Pancreas (tissue), 10 donors: ENCODE measurements at places on chromosomes 11 and 22.

DNA sequence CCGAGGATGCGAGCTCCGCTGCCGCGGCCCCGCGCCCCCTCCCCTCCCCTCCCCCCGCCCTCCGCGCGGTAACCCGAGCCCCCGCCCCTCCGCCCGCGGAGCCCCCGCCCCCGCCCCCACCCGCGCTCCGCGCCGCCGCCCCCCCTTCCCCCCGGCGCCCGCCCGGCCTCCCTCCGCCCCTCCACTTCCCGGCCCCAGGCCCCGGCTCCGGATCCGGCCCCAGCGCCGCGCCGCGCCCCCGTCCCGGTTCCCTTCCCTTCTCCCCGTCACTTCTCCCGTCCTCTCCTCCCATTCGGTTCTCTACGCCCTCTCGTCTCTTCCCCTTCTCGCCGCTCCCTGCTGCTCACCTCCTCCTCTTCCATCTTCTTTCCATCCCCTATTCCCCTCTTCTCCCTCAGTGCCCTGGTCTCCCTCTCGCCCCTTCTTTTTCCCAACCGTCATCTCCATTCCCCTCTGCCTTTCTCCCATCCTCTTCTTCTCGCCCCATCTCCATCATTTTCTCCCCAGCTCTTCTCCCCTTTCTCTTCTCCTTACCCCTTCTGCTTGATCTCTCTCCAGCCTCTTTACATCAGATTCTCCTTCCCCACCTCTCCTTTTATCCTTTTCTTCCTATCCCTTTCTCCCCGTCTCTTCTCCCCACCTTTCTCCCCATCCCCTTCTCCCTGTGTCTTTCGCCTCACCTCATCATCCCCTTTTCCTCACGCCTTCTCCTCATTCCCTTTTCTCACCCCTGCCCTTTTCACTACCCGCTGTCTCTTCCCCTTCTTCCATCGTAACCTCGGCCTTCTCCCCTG is at the start of gene DCHS1:
Gene DCHS1 (minus strand): TSS at position 20 of the 794 bp plus-strand sequence. CDS start 14,196 bp downstream, outside the sequence.
- no peak for DNase-seq

DNA sequence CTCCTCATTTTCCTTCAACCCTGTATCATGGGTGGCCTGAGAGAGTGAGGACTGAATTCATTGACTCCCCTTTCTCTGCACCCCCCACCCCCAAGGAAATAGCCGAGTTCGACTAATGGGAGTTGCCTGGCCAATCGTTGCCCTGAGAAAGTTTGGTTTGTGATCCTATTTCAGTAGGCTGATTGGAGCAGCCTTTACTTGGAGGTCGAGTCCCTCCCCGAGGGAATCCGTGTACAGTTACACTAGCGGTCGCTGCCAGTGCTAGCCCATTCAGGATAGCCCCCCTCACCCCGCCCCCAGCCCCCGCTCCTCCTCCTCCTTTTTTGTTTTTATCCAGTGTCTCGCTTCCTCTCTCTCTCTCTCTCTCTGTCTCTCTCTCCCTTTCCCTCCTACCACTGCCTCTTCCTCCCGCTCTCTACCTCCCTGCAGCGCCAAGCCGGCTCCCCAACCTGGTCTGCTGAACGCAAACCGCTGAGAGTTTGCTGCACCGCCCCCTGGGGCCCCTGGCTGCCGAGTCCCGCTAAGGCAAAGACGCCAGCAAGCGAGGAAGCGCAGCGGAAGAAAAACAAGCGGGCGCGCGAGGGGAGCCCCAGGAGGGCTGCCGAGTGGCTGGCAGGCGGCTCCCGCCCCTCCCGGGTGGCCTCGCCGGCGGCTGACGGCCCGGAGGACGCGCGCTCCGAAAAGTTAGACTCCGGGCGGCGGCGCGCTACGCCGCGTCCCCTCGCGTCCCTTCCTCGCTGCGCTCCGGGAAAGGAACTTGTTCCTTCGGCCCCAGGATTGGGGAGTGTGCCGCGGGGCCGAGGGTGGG is at the start of gene GRAMD1B:
Gene GRAMD1B (plus strand): TSS at position 357 of the 808 bp plus-strand sequence. CDS start 524 bp downstream, outside the sequence.
- no peak for DNase-seq

DNA sequence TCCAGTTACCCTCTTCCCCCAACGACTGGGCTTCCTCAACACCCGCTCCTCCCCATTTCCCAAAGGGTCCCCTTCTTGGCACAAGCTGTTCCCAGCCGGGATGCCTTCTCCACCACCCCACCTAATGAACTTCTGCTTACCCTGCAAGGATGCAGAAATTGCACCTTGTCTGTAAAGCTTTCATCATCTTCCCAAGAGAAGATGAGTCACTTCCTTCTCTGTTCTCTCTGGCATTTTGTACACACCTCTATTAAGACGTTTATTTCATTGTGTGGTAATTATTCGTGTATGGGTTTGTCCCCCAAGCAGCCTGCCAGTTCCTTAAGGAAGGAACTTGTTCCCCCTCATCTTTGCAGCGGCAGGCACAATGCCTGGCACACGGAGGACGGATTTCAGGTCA is 351.1 kb downstream of the CADM1 start:
- no peak for DNase-seq

GRCh38 chr22:17284888-17285287 is 65.7 kb upstream of the ADA2 start:
- no peak for DNase-seq

DNA sequence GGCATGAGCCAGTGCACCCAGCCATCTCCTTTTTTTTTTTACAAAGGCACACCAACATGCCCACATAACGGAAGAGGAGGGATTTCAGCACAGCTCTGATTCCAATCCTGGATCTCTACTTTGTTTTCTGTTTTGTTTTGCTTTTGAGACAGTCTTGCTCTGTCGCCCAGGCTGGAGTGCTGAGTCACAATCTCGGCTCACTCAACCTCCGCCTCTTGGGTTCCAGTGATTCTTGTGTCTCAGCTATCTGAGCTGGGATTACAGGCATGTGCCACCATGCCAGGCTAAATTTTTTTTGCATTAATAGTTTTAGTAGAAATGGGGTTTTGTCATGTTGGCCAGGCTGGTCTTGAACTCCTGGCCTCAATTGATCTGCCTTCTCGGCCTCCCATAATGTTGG is 28.1 kb downstream of the VSTM5 start:
- DNase-seq: no peak

GRCh38 chr11:123357353-123357989 is 72.6 kb upstream of the GRAMD1B start:
- DNase-seq: no peak

- DNase-seq: no peak
Observed at GRCh38 chr22:21762712-21763581, 27.4 kb upstream of the YPEL1 start.

DNA sequence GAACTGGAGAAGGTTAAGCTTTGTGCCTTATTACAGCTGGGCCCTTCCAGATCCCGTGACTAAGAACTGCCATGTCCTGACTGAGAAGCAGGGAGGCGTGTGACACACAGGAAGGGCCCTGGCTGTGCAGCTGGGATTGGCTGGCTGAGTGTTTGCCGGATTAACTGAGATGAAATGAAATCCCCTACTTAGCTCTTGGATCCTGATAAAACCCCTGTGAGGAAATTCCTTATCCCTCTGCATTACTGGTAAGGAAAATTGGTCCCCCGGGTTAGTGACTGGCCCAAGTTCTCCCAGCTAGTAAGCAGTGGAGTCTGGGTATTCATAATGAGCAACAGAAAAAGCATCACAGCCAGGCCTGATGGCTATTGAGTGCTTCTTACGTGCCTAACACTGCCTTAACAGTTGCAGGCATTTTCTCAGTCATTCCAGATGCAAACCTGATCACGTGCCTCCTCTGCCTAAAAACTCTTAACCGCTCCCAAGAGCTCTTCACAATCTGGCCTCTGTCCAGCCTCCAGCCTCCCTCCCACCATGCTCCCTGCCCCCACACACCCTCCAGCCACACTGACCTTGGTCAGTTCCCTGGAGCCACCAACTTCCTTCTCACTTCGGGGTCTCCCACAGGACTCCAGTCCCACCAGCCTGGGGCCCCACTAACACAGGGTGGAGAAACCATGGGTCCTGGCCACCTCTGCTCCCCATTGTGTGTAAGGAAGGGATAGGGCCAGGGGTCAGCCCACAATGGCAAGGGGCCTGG is 37.8 kb downstream of the ARRB1 start:
- no peak for DNase-seq

DNA sequence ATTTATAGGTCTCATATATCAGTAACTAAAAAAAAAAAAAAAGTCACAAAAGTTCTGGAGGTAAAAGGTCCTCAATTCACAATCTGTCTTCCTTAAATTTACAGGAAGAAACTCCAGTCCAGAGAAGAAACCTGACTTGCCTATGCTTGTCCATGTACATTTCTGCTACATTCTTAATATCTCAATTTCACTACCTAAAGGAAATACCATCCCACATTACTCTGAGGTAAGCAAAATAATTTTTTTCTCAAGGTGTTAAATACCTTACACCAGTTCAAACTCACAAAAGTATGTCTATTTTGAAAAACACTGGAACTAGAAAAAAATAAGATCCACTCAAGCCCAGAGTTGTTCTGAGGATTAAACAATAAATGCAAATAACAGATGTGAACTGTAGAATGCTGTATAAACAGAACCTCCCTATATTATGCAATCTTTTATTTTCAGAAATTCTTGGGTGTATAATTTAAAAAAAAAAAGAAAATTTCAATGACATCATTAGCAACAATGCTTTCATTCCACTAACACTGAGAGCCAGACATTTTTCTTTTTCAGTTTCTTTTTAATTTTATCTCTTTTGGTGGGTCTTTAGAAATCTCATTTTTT is 49.9 kb upstream of the GDPD4 start:
- no peak for DNase-seq

- no peak for DNase-seq
Observed at GRCh38 chr11:29435421-29435820, 581.4 kb downstream of the KCNA4 start.

DNA sequence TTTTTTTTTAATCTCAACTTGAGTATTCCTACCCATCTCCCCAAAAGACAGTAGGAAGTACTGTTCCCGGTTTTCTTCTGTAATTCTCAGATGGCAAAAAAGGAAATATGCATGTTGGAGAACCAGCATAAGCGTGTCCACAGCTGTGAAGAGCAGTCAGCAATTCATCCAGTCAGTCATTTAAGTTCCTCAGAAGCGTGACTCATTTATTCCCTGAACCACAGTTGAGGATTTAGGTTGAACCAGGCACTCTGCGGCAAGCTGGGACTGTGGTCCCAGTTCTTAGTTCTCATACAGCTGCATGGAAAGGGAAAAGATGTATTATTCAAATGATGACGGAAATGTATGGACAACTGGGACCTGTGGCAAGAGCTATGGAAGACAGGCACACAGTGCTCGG is 61.0 kb upstream of the MYO18B start:
- no peak for DNase-seq

- no peak for DNase-seq
Observed at GRCh38 chr11:2149864-2150847, 10.9 kb downstream of the INS start.

DNA sequence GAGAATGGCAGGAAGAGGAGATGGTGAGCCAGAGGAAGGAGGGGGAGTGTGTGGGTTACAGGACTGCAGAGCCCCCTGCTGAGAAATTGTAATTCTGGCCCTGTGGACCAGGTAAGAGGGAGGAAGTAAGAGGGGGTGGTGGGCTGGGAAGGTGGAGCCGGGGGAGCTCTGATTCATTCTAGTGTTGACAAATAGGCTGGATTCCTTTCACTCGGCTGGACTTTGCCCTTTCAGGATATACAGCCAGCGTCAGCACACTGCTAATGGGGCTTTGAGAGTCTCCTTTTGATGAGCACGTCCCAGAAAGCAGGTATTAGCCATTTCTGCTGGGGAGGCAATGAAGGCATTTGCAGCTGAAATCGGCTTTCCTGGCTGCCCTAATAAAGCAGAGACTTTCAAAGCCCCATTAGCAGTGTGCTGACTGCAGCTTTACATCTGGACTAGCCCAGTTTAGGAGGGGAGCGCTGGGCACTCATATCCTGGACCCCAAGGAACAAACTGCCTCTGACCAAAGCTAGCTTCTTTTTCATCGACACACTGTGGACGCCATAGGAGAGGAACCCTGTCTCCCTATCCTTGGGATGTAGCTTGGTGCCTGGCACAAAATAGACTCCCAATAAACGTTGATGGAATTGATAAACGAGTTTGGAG is 44.8 kb upstream of the CADM1 start:
- DNase-seq: peak; percentile 25

GRCh38 chr11:72743321-72744221 is 8.6 kb downstream of the ARAP1 start:
- no peak for DNase-seq

- no peak for DNase-seq
Observed at GRCh38 chr11:46256540-46257001, 20.9 kb upstream of the CREB3L1 start.

GRCh38 chr11:15640318-15640717 is 525.6 kb downstream of the INSC start:
- DNase-seq: no peak

GRCh38 chr11:109680127-109680526 is 258.1 kb downstream of the C11orf87 start:
- no peak for DNase-seq

DNA sequence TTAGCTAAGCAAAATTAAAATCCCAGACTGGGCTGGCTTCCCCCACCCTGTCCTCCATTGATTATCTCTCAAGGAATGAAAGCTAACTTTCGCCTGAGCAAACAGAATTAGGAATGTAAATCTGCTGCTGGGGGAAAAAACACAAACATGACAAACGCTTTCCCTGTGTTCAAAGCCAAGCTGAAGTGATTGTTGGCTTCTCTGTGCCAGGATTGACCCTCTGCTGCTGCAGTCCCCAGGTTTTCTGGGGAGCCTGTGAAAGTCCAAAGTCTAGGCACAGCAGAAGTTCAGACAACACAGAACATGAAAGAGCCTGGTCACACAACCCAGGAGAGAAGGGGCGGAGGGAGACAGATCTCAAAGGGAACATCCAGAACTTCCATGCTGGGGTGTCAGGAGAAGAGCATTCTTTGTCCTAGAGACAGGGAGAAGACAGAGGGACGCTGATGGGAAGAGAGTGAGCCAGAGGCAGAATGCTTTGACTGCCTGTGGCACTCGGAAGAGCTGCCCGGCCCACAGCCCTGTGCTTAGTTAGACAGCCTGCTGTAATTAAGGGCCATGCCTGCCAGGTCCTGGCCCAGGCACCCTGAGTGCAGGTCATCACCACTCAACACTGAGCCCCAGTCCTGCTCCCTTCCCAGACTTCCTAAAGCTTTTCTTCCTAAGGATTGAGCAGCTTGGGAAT is 6.9 kb downstream of the PATZ1 start:
- no peak for DNase-seq

DNA sequence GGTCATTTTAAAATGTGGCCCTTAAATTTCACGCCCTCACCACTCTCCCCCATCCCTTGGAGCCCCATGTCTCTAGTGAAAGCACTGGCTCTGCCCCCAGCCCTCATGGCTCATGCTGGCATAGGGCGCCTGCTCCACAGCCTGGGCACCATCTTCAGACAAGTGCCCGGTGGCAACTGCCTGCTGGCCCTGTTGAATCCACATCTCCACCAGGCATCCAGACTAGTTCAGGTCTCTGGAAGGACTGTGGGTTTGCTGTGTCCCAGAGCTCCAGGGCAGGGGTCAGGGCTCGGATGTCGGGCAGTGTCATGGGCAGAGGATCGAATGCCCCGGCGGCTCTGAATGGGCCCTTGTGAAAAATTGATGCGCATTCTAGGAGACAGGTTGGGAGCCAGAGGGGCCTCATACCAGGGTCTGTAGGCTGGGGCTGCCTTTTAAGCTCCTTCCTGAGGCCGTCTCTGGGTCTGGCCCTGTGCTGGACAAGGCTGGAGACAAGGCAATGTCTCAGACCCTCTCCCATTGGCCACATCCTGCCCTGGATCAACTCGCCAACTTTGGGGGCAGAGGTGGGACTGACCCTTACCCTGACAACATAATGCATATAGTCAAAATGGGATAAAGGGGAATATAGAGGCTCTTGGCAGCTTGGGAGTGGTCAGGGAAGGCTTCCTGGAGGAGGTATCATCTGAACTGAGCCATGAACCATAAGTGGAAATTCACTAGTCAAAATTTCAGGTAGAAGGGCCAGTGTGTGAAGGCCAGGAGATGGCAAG is 1.2 kb downstream of the MYO7A start:
- DNase-seq: no peak

- DNase-seq: no peak
Observed at GRCh38 chr11:72968390-72968789, 154.2 kb downstream of the ATG16L2 start.
